Activated naive CD8-positive, alpha-beta T cell treated with anti-CD3 and anti-CD28 coated beads for 36 hours (primary cell): ENCODE measurements at places on chromosomes 1 and 21. TPM values are rescaled to one million over a fixed set of nuclear protein-coding genes. Genes with fewer than 3 reads are reported as not detected.

The PDZK1 gene
- total RNA-seq, result not detected

The SDCCAG8 gene
- 24.7 TPM for total RNA-seq

DNA sequence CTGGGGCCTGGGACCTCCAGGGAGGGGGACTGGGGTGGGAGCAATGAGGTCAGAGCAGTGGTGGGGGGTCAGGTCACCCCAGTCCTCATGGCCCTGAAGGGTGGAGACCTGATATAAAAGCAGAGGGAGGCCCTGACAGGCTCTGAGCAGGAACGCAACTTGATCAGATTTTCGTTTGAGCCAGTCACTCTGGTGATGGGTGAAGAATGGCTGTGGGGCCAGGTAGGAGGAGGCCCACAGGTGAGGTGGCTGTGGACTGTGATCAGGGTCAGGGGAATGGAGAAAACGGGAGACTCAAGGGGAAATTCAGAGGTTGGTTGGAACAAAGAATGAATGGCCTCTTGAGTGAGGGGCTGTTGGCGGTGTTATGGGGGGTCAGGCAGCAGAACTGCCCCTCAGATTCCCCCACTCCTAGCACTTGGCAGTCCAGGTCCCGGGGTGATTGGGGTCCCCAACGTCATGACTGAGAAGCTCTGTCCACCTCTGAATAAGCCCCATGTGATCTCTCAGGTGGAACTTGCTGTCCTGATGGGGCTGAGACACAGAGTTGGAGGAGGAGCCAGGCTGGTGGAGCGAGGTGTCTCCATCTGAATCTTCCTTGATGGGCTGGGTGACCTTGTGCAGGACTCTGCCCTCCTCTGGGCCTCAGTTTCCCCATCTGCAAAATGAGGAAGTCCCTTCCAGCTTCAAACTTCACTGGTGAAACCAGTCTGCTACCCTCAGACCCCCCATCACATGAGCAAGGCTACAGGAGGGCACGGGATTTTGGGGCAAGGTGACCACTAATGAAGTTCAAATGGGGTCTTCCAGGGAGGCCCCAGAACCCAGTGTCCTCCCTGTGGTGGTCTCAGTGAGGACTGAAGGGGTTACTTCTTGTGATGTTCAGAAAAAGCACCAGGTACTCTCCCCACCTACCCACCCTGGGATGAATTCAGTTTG lies 683.0 kb downstream of the MATN1 start:
- no peak for DNase-seq

GRCh38 chr21:37658121-37658816 lies 258.0 kb downstream of the KCNJ6 start:
- DNase-seq, result no peak

DNA sequence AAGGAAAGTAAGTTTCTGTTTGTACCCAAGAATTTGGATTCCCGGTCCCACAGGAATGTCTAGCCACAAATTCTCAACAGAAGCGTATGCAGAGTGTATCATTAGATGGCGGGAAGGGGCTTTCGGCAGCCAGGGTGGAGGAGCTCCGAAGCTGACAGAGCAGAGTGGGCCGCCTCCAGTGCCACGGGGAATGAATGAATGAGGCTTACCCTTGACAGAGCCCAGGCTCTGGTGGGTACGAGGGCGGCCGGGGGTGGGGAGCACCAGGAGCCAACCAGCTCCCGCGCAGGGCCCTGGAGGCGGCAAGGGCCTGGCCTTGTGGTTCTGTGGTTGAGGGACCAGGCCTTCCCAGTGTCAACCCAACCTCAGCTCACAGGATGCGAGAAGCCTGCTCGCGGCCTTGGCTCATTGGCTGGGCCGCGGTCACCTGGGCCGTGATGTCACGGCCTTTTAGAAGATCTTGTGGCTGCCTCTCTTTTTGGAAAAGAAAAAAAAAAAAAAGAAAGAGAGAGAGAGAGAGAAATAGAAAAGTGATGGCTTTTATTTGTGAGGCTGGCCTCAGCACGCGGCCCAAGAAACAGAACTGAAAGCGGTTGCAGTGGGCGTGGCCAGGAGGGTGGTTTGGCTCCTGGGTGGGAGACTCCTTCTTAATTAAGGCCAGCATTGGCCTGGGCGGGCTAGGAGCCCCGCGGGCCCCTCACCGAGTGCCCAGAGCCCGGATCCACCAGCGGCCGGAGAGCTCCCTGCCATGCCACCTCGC lies 34.9 kb upstream of the RUNX3 start:
- peak; percentile 98 for DNase-seq

GRCh38 chr1:102891868-102892625 lies 216.3 kb downstream of the COL11A1 start:
- no peak for DNase-seq

- DNase-seq, result no peak
Measured at GRCh38 chr1:77047978-77048614, 171.1 kb downstream of the PIGK start.

GRCh38 chr1:73310797-73311381 lies 887.1 kb downstream of the LRRIQ3 start:
- DNase-seq, result no peak

GRCh38 chr21:36630485-36631206 lies 68.3 kb upstream of the SIM2 start:
- peak; percentile 38 for DNase-seq

DNA sequence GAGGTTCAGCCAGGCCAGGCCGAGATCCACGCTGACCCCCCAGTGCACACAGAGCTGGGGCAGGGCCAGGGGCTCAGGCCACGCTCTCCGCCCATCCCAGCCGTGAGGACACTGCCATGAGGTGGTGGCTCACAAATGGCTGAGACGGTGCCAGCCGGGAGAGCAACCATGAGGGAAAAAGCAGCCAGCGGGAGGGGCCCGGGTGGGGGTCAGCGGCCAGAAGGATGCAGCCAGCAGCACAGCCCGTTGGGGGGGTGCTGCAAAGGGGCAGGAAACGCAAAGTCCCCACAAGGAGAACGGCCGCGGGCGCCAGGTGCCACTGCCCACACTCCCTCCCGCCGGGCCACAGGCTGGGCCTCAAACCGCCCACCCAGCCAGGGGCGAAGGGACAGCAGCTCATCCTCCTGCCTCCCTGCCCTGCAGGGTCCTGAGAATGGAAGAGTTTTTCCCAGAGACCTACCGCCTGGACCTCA lies 8.3 kb downstream of the TTLL10 start:
- DNase-seq, result no peak

DNA sequence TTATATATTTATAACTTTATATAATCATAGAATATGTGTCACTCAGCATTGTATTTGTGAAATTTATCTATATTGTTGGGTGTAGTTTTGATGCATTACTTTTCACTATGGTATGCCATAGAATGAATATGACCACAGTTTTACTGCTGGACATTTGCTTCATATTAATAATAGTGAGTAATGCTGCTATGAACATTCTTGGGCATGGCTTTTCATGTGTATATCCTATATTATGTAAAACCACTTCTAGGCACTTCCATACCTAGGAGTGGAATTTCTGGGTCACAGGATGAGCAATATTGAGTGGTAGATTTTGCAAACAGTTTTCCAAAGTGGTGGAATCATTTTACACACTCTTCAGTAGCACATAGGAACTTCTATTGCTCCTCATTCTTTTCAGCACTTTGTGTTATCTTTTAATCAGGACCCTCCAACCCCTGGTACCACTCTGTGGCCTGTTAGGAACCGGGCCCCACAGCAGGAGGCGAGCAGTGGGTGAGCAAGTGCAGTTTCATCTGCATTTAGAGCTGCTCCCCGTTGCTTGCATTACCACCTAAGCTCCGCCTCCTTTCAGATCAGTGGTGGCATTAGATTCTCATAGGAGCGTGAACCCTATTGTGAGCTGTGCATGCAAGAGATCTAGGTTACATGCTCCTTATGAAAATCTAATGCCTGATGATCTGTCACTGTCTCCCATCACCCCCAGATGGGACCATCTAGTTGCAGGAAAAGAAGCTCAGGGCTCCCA lies 56.0 kb upstream of the CNIH3 start:
- no peak for DNase-seq
